Stimulated activated CD8-positive, alpha-beta memory T cell treated with anti-CD3 and anti-CD28 coated beads, Interleukin-12 subunit alpha, Interleukin-12 subunit beta, amount 100 ng/mL, for 4 hours (primary cell): ENCODE measurements at places on chromosomes 6 and 20.

- no peak for DNase-seq
Measured at GRCh38 chr6:144585217-144585814, 300.2 kb downstream of the UTRN start.

DNA sequence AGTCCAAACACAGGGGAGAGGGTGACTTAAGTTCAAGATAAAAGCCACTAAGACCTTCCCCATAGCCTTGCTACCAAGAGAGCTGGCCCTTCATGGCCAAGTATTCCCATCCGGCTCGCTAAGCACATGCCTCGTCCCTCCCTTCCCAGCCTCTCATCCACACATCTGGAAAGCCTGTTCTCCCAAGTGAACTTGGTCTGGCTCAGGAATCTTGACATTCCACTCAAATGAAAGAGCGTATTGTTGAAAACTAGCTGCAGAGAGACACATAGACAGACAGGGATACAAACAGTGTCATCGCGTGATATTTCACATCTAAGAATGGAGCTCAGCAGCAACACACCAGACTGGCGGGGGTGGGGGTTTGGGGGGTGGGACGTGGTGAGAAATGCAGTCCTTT is 182.8 kb upstream of the FOXQ1 start:
- DNase-seq, result no peak

DNA sequence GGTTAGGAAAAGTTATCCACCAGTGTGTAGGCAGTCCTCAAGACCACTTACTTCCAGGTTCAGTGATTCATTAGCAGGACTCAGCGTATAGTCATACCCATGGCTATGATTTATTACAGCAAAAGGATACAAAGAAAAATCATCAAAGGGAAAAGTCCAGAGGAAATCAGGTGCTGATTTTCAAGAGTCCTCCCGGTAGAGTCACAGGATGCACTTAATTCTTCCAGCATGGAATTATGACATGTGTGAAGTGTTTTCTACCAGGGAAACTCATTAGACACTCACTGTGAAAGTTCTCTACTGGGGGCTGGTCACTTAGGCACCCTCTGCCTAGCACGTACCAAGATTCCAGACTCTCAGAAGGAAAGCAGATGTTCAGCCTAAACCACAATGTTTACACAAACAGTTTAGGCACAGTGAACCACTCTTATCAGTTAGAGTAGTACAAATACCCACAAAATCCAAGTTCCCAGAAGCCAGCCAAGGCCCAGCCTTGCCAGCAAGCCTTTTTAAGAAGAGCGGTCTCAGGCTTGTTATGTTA is 10.2 kb downstream of the WFDC3 start:
- no peak for DNase-seq

GRCh38 chr20:38652995-38653394 is 51.4 kb downstream of the ARHGAP40 start:
- no peak for DNase-seq

DNA sequence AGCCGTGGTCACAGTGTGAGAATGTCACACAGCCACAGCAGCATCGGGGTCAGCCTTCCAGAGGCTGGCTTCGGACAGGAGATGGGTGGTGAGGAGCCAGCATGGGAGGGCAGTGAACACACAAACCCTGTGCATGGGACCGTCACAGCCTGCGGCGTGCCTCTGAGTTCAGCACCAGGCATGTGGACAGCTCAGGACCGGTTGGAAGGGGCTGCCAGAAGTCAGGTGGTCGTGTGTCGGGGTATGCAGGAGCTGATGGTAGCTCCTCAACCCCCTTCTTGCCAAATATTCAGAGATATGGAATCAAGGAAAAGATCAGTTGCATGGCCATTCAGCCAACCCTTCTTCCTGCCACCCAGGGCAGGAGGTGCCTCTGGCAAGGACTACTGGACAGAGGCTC is 28.2 kb downstream of the MYT1 start:
- no peak for DNase-seq

GRCh38 chr20:4667371-4667773 is 54.3 kb upstream of the PRND start:
- no peak for DNase-seq

- no peak for DNase-seq
Measured at GRCh38 chr20:40442181-40442963, 246.7 kb downstream of the MAFB start.

- no peak for DNase-seq
Measured at GRCh38 chr6:97275804-97276203, 7.2 kb downstream of the MMS22L start.

DNA sequence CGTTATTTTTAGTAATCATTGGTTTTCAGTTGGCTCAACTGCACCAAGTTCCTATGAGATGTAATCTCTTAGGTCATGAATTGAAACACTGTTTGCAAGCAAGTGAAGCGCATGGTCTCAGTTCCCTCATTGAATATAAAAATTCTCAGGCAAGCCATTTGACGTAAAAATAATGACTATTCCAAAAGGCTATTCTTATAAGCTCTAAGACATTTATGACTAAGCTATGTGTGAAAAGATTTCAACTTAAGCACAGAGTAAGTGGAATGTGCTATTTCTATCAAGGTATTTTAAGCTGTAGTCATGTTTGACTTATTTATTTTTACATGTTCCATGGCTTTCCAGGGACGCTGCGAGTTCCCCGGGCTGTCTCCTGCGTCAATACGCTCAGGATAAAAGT is 248.5 kb downstream of the THBS2 start:
- DNase-seq, result no peak

DNA sequence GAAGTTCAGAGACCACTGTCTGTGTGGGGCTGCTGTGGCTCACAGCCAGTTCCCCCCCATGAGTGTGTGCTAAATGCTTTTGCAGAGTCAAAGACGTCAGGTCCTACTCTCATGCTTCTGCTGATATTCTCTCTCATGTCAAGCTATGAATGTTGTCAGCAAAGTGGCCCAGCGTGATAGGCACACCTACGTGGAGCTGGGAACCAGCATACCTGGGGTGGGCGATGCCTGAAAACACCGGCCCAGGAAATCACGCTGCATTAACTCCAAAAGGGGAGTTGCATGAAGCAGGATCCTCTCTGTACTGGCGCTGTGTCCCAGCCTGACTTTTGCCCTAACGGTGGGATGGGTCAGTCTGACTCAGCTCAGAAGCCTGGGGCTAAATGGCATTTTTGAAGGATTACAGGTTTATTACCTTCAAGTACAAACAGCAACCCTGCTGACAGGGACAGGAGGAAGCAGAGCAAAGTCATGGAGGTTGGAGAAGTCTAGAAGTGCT is 9.0 kb upstream of the MRPS10 start:
- DNase-seq, result no peak

DNA sequence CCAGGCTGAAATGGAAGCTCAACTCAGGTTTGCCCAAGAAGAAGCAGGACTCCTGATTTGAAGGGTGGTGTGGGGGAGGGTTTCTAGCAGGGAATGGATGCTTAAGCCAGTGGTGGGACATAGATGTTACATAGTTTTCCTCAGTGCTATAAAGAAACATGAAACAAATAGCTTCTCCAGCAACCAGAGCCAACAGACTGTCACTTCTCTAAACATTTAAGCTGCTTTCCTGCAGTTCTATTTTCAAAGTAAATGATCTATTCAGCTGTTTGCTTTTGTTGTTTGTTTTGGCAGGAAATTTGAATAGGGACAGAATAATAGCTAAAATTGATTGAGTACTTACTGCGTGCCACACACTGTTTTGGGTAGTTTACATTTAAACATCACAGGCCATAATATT is 169.0 kb downstream of the UST start:
- DNase-seq, result no peak

- no peak for DNase-seq
Measured at GRCh38 chr6:83854001-83854501, 891 bp downstream of the RIPPLY2 start.

- no peak for DNase-seq
Measured at GRCh38 chr6:68689910-68690309, 54.8 kb downstream of the ADGRB3 start.

DNA sequence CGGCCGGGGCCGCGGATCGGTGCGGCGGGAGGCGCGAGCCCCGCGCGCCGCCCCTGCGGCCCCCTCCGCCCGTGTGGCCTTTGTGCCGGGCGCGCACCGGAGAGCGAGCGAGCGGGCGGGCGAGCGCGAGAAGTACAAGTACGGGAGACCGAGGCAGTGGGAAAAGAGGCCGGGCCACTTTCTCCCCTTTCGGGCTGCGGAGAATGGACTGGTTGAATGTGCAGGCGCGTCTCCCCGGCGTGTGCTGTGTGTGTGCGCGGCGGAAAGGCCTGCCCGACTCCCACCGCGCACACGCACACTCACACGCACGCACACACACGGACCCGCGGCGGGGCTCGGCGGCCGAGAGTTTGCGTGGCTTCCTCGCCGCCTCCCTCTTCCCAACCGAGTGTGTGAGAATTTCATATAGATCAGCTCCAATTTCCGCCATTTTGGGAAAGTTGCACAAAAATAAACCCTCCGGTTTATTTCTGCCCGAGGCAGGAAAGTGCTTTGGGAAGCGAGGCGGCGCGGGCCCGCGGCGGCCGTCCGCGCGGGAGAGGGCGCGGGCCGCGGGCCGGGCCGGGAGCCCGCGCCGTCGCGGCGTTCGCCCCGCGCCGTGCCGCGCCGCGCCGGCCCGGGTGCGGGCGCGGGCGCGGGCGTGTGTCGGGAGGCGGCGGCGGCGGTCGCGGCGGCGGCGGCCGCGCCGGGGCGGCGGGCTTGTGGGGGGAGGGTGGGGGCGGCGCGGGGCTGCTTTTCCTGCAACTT is 1.1 kb downstream of the L3MBTL3 start:
- DNase-seq, result peak; percentile 7

- DNase-seq, result no peak
Measured at GRCh38 chr6:133547136-133547535, 306.0 kb downstream of the EYA4 start.

- no peak for DNase-seq
Measured at GRCh38 chr20:54624706-54625390, 149.5 kb downstream of the DOK5 start.

DNA sequence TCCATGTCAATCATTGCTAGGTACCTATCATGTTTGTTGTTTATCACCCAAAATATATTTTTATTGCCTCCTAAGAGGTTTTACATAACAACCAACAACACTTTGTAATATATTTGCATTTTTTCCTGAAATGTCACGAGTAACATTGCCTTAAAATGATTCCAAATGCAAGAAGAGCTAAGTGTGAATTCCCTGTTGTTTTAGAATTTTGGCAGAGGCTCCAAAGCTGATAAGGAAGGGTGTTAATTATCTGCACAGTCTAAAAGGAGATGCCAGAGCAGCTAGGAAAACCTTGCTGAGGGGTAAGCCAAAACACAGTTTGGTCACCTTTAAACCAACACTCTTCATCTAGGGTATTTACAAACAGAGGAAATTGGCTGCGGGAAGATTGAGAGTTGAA is 201.9 kb upstream of the KCNQ5 start:
- no peak for DNase-seq
